ENCODE measurements at places on chromosomes 7 and 10.

- DNase-seq: no peak
Observed at GRCh38 chr7:1930381-1931065, 260.4 kb downstream of the ELFN1 start.

GRCh38 chr7:156722043-156722826, 81.7 kb downstream of the RNF32 start:
- no peak for DNase-seq

DNA sequence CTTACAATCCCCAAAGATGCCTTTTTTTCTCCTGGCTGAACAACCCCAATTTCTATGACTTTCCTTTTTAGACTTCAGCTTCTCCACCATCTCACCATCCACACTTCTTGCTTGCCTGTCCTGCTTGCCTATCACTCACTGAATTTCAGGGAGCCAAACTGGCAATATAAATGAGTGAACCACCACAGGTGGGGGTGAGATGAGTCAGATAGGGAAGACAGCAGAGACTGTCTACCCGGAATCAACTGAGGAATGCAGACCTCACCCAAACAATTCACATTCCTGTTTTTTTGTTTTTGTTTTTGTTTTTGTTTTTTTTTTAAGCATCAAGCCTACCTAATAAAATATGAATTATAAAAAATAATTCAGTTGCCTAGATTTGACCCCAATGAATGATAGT, 273.8 kb downstream of the NRG3 start:
- no peak for DNase-seq

DNA sequence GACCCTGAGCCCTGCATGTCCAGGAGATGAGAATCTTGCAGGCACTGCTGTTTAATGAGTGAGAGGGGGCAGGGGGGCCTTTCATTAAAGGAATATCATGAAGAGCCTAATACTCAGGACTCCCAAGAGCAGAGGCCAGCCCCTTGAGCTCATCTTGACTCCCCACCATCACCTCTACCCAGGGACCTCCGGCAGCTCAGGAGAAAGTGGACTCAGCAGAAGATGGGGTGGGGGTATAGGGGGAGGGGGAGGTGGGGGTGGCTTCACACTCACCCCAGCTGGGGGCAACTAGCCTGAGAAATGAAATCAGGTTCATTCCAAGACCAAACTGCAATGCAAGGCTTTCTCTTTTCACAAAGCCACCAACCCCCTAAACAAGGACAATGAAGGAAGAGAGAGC, 575.6 kb upstream of the MKI67 start:
- no peak for DNase-seq

GRCh38 chr7:71430246-71430645, 298.3 kb downstream of the GALNT17 start:
- no peak for DNase-seq

GRCh38 chr7:106604303-106604924, 56.5 kb downstream of the CCDC71L start:
- no peak for DNase-seq

GRCh38 chr10:96960872-96961271, 128.8 kb downstream of the LCOR start:
- DNase-seq: no peak
